ENCODE measurements at places on chromosomes 13 and 19.

GRCh38 chr13:102584434-102584833, 12.4 kb upstream of the TPP2 start:
- H3K4me3 ChIP-seq: no peak overlapping the region
- H3K36me3 ChIP-seq: no peaks in the 10 kb centered on the region
- H3K27ac ChIP-seq: no peak overlapping the region
- peaks cover 4% of the 10 kb centered on the region for H3K4me1 ChIP-seq
- H3K27me3 ChIP-seq: no peaks in the 10 kb centered on the region

GRCh38 chr19:14550201-14550754, 20.9 kb downstream of the TECR start:
- H3K4me1 ChIP-seq: no peaks in the 10 kb centered on the region
- H3K36me3 ChIP-seq: no peaks in the 10 kb centered on the region
- no peak overlapping the region for H3K27ac ChIP-seq
- no peak for DNase-seq
- no peak overlapping the region for H3K4me3 ChIP-seq
- H3K27me3 ChIP-seq: no peaks in the 10 kb centered on the region

- no peaks in the 10 kb centered on the region for H3K36me3 ChIP-seq
- peaks cover 16% of the 10 kb centered on the region for H3K4me1 ChIP-seq
- H3K27me3 ChIP-seq: peaks cover 25% of the 10 kb centered on the region
- no peak for DNase-seq
- no peak overlapping the region for H3K27ac ChIP-seq
- no peak overlapping the region for H3K4me3 ChIP-seq
Measured at GRCh38 chr13:99655351-99656091, 154.2 kb downstream of the TM9SF2 start.

- no peaks in the 10 kb centered on the region for H3K36me3 ChIP-seq
- no peak overlapping the region for H3K27ac ChIP-seq
- no peaks in the 10 kb centered on the region for H3K4me1 ChIP-seq
- no peak for DNase-seq
Measured at GRCh38 chr13:90197722-90198121, 1149.8 kb upstream of the MIR17HG start.

DNA sequence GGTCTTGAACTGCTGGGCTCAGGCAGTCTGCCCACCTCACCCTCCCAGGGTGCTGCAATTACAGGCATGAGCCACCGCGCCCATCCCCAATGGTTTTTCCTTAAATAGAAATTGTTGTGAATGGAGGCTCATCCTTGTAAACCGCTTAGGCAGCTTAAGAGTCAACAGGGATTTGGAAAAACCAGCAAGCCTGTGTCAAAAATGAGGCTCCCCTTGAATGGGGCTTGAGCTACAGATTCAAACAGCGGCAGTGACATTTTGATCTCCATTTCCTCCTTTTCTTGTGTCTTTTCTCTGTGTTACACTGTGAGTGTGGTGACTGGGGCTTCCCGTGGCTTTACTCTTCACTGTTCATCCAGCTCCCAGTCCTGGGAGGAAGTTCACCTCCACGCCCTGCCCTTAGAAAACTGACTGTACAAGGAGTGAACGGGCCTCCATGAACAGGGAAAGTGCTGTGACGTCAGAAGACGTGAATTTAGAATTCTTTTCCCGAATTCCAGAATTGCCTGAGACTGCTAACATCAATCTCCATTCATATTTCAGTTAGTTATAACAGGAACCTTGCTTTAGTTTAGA, 15.3 kb upstream of the RAB8A start:
- peaks cover 100% of the 10 kb centered on the region for H3K36me3 ChIP-seq
- H3K4me1 ChIP-seq: no peaks in the 10 kb centered on the region
- no peak overlapping the region for H3K4me3 ChIP-seq
- H3K27me3 ChIP-seq: no peaks in the 10 kb centered on the region

- no peaks in the 10 kb centered on the region for H3K27me3 ChIP-seq
- H3K36me3 ChIP-seq: no peaks in the 10 kb centered on the region
- no peak overlapping the region for H3K27ac ChIP-seq
- DNase-seq: no peak
- H3K4me3 ChIP-seq: no peak overlapping the region
Measured at GRCh38 chr13:58437427-58437826, 805.9 kb downstream of the PCDH17 start.

DNA sequence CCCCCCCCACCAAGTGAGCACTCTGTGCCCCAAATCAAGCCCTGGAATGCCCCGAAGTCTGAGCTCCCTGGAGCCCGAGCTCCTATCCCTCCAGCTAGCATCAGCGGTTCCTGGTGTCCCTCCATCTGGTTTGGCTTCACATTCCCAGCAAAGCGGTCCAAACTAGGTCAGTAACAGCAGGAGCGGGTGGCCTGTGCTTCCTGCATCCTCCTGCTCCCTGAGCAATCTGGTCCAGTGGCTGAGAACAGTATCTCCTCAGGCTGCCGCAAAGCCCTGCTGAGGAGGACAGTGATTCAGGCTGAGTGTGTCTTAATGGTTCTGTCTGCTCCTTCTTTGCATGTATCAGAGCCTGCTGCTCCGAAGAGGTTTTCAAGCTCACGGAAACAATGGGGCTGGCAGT, 25.9 kb downstream of the RASL11A start:
- H3K4me3 ChIP-seq: no peak overlapping the region
- H3K27ac ChIP-seq: no peak overlapping the region
- no peak for DNase-seq
- H3K4me1 ChIP-seq: no peaks in the 10 kb centered on the region

- no peaks in the 10 kb centered on the region for H3K27me3 ChIP-seq
- H3K4me3 ChIP-seq: no peak overlapping the region
- peaks cover 16% of the 10 kb centered on the region for H3K4me1 ChIP-seq
- DNase-seq: no peak
- peaks cover 23% of the 10 kb centered on the region for H3K36me3 ChIP-seq
Measured at GRCh38 chr13:99374994-99375737, 68.0 kb upstream of the GPR183 start.

DNA sequence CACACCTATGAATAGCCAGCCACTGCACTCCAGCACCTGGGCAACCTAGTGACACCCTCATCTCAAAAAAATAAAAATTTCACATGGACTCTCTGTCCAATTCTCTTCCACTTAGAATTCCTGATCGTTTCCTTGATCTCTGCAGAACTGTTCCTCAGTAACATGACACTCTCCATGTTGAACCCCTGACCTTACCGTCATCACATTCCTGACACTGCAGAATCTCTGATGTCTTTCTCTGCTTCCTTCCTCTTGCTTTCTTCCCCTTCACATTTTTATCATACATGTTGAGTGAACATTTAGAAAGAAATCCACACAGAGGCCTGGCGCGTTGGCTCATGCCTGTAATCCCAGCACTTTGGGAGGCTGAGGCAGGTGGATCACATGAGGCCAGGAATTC, 15.0 kb downstream of the ZNF114 start:
- H3K4me1 ChIP-seq: no peaks in the 10 kb centered on the region
- no peaks in the 10 kb centered on the region for H3K27me3 ChIP-seq
- no peak overlapping the region for H3K4me3 ChIP-seq
- H3K27ac ChIP-seq: no peak overlapping the region
- DNase-seq: no peak
- peaks cover 22% of the 10 kb centered on the region for H3K36me3 ChIP-seq

DNA sequence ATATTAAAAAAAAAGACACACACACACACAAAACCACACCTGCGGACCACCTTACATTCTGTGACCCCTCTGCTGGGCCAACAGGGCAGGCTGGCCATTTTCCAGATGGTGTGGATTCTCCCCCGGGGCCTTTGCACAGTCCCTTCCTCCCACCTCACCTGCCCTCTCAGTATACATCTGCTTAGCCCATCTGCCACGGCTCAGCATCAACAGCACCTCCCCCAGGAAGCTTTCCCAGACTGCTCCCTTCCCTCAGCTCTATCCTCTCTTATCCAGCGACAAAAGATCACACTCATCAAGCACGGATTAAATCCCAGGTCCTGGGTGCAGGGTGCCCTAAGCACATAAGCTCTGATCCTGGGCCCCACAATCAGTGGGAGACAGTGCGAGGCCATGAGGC, 4.5 kb downstream of the ZNF787 start:
- H3K4me1 ChIP-seq: peaks cover 40% of the 10 kb centered on the region
- no peak overlapping the region for H3K27ac ChIP-seq
- H3K36me3 ChIP-seq: peaks cover 16% of the 10 kb centered on the region
- H3K4me3 ChIP-seq: no peak overlapping the region
- no peaks in the 10 kb centered on the region for H3K27me3 ChIP-seq
- no peak for DNase-seq

- peaks cover 50% of the 10 kb centered on the region for H3K27me3 ChIP-seq
- DNase-seq: no peak
- H3K4me1 ChIP-seq: peaks cover 26% of the 10 kb centered on the region
Measured at GRCh38 chr19:53982001-53982451, 9.4 kb upstream of the CACNG6 start.

DNA sequence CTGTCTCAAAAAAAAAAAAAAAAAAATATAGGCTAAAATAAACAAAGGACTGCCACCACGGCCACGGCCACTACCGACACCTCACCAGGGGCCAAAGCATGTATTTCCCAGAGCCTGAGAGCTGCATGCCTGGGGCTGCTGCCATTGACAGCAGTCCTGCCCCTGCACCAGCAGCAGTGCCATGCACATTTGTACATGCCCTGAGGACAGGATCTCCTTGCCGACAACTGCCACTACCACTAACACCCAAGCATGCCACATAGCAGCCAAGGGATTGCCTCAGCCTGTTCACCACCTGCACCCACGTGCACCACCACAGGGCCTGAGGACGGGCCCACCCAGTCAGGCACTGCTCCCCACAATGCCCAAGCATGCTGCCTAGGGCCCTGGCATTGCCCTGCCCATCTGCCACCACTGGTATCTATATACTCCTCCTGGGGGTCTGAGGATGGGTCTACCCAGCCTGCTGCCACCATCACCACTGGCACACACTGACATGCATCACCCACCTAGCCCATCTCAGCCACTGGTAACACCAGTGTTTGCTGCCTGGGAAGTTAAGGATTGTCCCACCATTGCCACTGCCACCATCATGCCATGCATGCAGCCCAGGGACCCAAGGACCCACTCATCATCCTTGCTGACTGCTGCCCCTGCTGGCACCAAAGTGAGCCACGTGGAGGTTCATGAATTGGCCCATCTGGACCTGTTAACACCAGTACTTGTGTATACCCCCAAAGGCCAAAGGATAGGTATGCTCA, 10.6 kb upstream of the NUP62 start:
- DNase-seq: no peak
- H3K27ac ChIP-seq: no peak overlapping the region
- H3K4me3 ChIP-seq: no peak overlapping the region
- no peaks in the 10 kb centered on the region for H3K27me3 ChIP-seq

GRCh38 chr13:28137596-28137995, 749 bp upstream of the PAN3 start:
- H3K27ac ChIP-seq: peak overlapping the region; percentile 98
- H3K36me3 ChIP-seq: no peaks in the 10 kb centered on the region
- no peaks in the 10 kb centered on the region for H3K27me3 ChIP-seq
- H3K4me1 ChIP-seq: peaks cover 14% of the 10 kb centered on the region

DNA sequence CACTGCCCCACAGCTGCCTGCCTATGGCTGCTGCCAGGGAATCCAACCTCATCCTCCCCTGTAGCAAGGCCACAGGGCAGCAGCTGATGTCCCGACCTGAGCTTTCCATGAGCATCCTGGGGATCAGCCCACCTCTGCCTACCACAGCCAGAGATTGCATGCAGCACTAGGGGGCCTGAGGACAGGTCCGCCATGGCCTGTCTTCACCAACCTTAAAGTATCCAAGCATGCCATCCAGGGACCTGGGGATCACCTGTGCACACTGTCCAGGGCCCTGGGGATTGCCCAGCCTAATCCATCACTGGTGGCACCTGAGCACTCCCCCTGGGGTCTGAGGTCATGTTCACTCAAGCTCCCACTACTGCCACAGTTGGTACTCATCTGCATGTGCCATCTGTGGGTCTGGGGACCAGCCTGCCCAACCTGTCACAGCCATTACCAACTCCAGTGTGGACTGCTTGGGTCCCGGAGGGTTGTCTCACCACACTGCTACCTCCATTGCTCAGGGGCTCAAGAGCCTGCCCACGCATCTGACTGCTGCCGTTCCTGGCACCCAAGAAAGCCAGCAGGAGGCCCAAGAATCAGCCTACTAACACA, 53.0 kb downstream of the KCTD15 start:
- no peaks in the 10 kb centered on the region for H3K36me3 ChIP-seq
- H3K4me1 ChIP-seq: no peaks in the 10 kb centered on the region
- H3K27me3 ChIP-seq: peaks cover 3% of the 10 kb centered on the region

DNA sequence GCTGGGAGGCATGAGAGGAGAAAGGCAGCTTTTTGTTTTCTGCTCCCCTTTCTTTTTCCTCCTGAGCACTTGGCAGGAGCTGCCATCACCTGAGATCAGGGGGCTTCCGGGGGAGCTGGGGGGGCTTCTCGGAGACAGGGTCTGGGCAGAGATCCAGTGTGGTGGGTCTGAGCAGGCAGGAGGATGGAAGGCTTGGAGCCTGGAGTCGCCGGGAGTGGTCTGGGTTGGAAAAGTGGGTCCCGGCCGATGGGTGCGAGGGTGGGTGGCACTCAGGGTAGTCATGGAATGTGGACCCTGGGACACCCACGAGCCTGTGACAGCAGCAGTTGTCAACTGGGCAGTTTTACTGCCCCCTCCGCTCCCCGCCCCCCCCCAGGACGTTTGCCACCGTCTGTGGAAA, 2.2 kb upstream of the ADM5 start:
- H3K4me3 ChIP-seq: no peak overlapping the region
- peaks cover 34% of the 10 kb centered on the region for H3K27me3 ChIP-seq
- no peaks in the 10 kb centered on the region for H3K36me3 ChIP-seq
- no peak for DNase-seq
- peaks cover 13% of the 10 kb centered on the region for H3K4me1 ChIP-seq
- H3K27ac ChIP-seq: peak overlapping the region; percentile 62

- H3K27me3 ChIP-seq: no peaks in the 10 kb centered on the region
- no peaks in the 10 kb centered on the region for H3K36me3 ChIP-seq
- H3K4me1 ChIP-seq: peaks cover 5% of the 10 kb centered on the region
- H3K4me3 ChIP-seq: no peak overlapping the region
Measured at GRCh38 chr13:79549355-79550106, 68.6 kb downstream of the NDFIP2 start.

DNA sequence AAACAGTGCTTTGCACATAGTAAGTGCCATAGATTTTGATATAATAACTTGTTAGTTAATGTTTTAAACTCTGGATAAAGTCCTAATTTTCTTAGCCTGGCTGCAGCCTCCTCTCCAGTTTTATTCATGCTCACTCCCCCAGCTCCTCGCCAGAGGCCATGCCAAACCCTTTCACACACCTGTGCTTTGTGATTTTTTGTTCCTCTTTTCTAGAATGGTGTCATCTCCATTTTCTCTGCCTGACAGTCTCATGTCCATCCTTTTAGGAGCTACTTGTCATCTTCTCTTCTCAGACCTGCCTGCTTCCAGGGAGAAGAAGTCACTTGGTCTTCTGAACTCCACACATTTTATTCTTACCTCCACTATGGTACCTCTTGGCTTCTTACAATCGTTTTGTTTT, 55.8 kb upstream of the SPATA13 start:
- no peaks in the 10 kb centered on the region for H3K36me3 ChIP-seq
- no peak overlapping the region for H3K4me3 ChIP-seq
- DNase-seq: no peak
- H3K27ac ChIP-seq: no peak overlapping the region
- H3K4me1 ChIP-seq: no peaks in the 10 kb centered on the region

Data from left lung (tissue), 14 donors.